ENCODE measurements at places on chromosomes 3 and 15.

GRCh38 chr3:127529346-127530188 is 61.0 kb downstream of the TPRA1 start:
- DNase-seq = no peak

- no peak for DNase-seq
Measured at GRCh38 chr15:57251941-57252340, 124.4 kb upstream of the CGNL1 start.

DNA sequence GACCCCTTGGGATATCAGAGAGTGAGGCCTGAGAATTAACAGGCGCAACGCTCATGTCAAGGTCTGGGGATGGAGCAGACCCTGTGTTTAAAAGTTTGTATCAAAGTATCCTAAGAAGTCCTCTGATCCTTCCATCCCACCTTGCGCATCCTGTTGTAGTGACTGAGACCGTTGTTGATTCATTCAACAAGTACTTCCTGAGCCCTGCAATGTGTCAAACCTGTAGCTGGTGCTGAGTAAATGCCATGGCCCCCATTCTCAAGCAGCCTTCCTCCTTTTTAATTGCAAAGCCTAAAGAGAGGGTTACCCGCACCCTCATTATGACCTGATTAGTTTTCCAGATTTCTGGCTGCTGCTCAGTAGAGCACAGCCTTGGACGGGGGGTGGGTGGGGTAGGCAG is 46.4 kb downstream of the RPLP1 start:
- DNase-seq = no peak

DNA sequence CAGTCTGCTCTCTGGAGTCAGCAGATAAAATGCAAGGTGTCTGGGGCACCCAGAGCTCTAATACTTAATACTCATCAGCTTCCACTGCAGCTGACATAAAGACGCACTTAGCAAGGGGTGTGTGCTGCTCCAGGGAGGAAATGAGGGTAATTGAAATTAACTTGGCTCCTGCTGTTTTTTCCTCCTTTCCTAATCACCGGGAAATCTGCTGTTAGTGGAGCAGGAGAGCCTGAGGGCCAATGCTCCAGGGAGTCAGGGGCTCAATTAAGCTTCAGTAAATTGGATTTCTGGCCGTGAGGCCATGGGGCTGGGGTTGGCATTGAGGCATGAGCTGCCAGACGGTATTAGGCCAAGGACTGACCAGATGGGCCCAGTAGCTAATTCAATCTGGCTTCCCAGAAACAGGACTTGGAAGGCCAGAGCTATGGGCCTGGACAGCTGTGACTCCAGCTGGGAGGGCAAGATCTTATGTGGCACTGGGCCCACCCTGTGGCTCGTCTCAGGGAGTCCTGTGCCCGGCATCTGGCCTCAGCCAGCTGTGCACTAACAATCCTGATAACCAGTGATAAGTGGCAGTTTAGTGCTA is 30.7 kb upstream of the CHRNB4 start:
- DNase-seq = no peak

DNA sequence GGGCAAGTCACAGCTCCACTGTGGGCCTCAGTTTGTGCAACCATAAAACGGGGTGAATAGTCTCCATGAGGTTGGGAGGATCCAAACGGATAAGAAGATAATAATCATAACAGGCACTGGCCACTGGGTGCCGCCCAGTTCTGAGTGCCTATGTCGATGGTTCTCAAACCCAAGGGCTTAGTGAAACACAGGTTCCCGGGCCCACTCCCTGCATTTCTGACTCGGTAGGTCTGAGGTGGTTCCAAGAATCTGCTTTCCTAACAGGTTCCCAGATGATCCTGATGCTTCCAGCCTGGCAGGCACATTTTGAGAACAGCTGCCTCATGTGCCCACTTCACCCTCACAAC is 21.2 kb downstream of the ALS2CL start:
- DNase-seq = no peak

- no peak for DNase-seq
Measured at GRCh38 chr15:98763179-98763578, 114.8 kb downstream of the IGF1R start.

Data from stimulated activated CD4-positive, alpha-beta T cell treated with anti-CD3 and anti-CD28 coated beads, Interleukin-1b, Interleukin-23, amount 100 ng/mL, for 1 hour (primary cell).